ENCODE measurements at places on chromosomes 16 and 17. TPM values are rescaled to one million over a fixed set of nuclear protein-coding genes. Genes with fewer than 3 reads are reported as not detected.

The ST6GALNAC1 gene
- total RNA-seq: not detected

The DLX3 gene
- 0.42 TPM for total RNA-seq

The TNP2 gene
- total RNA-seq: not detected

The MYL4 gene
- total RNA-seq: not detected

The NPIPA5 gene
- 12.7 TPM for total RNA-seq

The PDILT gene
- total RNA-seq: not detected

The KLHL10 gene
- total RNA-seq: 0.38 TPM

The SPNS2 gene
- total RNA-seq: 0.67 TPM

All from mammary epithelial cell (primary cell).